Omental fat pad (tissue), 4 donors: ENCODE measurements at places on chromosomes 6 and 20. TPM values are rescaled to one million over a fixed set of nuclear protein-coding genes. Genes with fewer than 3 reads are reported as not detected.

DNA sequence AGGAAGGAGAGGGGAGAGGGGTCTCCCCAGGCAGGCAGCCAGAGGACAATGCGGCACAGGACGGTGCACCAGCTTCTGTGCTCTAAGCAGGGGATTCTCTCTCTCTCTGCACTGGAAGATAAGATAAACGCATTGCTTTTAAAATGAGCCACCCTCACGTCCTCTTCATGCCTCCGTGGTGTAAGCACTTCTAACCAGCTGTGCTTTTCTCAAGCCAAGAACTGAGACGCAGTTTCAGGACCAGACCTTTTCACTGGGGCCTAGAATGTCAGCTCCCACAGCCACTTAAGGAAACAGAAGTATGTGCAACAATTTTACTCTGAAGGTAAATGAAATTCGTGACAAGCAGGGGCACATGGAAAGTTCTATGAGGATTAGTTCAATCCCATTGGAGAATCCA is 82.4 kb downstream of the PSMB1 start:
- DNase-seq, result no peak

- no peak for DNase-seq
These were observed 44.7 kb upstream of the CCN2 start for GRCh38 chr6:131995917-131996316.

POPDC3 gene
- total RNA-seq, result not detected

- DNase-seq, result no peak
These were observed 115.1 kb upstream of the JAG1 start for GRCh38 chr20:10788877-10789276.

SERPINB6 gene
- 161 TPM for total RNA-seq

- DNase-seq, result no peak
These were observed 145.5 kb upstream of the STMND1 start for GRCh38 chr6:16956361-16956760.
